ENCODE measurements at places on chromosomes 4 and X.
A peak's percentile ranks its signal among the peaks of the same experiment; 100 is the strongest.

DNA sequence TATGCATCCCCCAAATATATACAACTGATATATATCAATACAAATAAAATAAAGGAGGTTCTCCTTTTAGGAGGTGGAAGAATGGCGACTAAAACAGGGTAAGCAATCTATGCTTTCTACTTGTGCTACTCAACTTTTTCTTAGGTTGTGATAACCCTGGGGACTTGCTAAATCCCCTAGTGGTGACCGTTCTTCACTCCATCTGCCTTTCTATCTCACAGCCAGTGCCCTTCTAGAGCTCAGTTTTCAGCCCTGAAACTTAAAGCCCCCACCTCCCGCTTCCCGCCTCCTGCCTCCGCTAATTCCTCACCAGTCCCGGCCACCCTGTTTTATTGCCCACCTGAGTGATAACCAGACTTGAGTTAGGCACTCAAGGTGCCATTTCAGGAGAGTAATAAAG is 15.5 kb upstream of the ESX1 start:
- no peak for DNase-seq

DNA sequence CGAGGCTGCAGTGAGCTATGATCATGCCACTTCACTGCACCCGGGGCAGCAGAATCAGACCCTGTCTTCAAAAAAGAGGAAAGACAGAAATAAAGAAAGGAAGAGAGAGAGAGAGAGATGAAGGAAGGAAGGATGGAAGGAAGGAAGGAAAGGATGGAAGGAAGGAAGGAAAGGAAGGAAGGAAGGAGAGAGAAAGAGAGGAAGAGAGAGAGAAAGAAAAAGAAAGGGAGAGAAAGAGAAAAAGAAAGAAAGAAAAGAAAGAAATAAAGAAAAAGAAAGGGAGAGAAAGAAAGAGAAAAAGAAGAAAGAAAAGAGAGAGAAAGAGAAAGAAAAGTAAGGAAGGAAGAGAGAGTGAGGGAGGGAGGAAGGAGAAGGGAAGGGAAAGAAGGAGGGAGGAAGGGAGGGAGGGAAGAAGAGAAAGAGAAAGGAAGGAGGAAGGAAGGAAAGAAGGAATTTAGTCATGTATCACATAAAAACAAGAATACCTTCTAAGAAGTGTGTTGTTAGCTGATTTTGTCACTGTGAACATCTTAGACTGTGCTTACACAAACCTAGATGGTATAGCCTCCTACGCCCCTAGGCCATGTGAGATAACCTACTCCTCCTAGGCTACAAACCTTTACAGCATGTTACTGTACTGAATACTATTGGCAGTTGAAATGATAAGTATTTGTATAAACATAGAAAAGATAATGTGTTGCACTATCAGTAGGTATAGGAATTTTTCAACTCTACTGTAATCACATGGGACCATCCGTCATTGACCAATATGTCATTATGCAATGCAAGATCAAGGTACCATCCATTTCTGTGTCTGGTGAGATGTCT is 17.4 kb upstream of the AFF1 start:
- DNase-seq, result no peak

- peak; percentile 97 for DNase-seq
Observed at GRCh38 chr4:151015459-151016347, 619 bp upstream of the LRBA start.

DNA sequence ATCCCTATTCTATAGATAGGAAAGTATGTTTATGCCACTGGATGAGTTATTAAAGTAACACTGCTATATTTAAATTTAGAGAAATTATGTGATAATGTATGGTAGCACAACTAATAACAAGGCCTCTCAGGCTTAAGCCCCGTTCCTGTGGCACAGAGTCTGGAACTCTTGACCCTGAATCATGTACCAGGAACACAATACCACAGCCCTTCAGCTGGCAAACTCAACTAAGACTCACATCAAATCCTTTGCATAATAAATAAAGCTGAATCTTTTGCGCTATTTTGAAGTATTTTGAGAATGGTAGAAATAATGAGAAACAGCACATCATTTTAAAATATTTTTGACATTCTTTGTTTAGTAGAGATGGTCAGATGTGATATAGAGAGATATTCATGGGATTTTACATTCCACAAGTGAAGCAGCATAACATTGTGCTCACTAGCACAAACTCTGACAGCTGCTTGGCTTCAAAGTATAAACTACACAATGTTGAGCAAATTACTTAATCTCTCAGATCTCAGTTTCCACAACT is 478.4 kb upstream of the FAM241A start:
- no peak for DNase-seq

GRCh38 chr4:87939978-87940690 is 35.4 kb upstream of the SPP1 start:
- DNase-seq, result no peak
